ENCODE measurements at places on chromosomes 1 and 21.

DNA sequence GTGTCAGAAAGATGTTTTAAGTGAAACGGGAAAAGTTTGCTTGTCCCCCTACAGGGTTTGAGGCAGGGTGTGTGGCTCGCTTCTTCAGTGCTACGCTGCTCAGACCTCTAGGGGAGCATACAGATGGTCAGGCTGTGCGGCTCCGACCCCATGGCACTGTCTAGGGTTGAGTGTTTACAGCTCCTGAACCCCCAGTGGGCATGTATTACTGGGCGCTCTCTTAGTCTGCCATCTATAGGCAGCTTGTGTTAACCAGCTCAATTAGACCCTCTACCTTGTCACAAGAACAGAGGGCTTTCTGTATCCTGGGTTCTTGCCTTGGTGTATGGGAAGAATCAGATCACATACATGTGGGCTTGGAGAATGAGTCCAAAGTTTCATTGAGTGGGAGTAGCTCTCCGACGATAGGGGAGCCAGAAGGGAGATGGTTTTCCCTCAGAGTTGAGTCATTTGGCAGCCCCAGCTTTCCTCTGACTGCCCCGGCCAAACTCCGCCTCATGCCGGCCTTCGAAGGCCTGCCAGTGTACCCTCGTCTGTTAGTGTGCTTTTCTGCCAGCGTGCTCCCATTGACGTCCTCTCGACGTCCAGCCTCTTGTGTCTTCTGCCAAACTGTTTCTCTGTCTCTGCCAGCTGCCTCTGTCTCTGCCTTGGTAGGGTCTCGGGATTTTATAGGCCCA is 38.6 kb upstream of the ADGRL4 start:
- no peak for DNase-seq

DNA sequence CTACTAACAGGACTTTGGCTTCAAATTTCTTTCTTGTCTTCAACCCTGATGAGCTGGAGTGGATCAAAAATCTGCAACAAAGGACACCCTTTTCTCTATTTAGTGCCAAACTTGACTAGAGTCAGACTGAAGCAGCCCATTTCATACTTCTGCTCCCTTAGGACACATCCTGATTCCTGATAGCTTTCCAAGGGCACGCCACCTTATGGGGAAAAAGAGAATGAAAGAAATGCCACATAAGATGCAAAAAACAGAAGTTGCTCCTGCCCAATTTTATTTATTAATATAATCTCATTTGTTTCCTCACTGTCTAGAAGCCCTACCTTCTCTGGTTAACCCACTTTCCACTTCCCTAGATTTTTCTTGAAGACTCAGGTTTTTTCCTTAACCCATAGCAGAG is 72.7 kb upstream of the NBPF4 start:
- peak; percentile 8 for DNase-seq

DNA sequence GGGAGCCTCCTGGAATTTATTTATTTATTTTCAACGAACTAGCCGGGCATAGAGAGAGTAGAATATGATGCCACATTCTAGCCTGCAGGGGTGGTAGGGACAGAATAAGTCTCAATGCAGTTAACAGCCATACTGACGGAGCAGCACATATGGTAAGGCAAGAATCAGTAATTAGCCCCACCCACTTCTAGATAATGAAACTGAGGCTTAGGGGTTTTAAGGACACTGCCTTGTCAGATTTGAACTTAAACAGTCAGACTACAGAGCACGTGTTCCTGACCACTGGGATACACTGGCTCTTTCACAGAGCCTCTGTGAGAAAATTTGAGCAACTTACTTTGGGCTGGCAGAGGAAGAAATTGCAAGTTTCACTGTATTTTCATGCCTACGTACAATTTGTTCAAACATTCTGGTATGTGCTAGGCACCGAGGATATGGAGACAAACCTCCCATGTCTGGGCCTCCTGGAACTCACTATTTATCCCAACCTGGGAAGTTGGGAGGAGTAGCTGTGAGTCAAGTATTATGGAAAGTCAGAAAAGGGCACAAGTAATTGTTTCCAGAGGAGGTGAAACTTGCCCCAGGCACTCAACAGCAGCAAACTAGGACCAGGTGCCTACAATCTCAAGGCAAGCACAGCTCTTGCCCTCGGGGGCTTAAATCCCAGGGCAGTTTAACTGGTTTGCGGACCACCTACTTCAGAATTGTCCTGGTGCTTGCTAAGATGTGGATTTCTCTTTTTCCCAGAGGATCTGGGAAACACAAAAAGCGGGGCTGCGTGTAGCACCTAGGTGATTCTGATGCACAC is 1.6 kb upstream of the CLIC4 start:
- DNase-seq = peak; percentile 63

- peak; percentile 62 for DNase-seq
Observed at GRCh38 chr1:11157867-11158266, 31.3 kb upstream of the ANGPTL7 start.

- DNase-seq = no peak
Observed at GRCh38 chr1:165047994-165048393, 308.5 kb downstream of the LMX1A start.

- no peak for DNase-seq
Observed at GRCh38 chr21:38931291-38931690, 125.6 kb downstream of the ETS2 start.

DNA sequence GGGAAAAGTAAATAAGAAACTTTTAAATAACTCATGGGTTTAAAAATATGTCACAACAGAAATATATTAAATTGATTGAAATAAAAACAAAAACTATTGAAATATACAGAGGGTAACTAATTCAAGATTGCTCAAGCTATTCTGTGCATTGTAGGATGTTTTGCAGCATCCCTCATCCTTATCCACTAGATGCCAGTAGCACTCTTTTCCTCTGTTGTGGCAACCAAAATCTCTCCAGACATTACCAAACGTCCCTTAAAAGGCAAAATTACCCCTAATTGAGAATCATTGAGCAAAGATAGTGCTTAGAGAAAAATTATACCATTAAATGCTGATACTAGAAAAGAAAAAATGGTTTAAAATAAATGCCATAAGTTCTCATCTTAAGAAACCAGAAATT is 682.6 kb downstream of the RWDD3 start:
- DNase-seq = peak; percentile 10

- no peak for DNase-seq
Observed at GRCh38 chr1:235504122-235504493, at the start of gene B3GALNT2. B3GALNT2 (minus strand) TSS chr1:235504452; CDS start chr1:235504252, 200 bp downstream.

DNA sequence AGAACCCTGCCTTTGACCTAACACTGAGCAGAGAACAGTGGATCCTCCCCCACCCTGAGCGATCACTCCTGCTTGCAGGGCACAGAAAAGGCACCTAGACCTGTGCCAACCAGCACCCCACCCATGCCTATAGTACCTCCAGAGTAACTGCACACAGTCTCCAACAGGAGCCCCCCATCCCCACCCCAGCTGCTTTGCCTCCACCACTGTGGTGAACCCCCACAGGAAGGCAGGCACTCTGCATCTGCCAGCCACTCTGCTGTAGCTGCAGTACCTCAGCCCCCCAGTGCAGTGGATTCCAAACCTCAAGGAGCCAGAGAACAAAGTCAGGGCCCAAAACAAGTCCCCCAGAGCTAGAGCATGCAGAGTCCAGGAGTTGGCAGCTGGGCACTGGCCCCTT is 10.7 kb downstream of the SPATC1L start:
- DNase-seq = no peak

- DNase-seq = peak; percentile 77
Observed at GRCh38 chr1:99737016-99737415, 29.4 kb downstream of the FRRS1 start.

- DNase-seq = no peak
Observed at GRCh38 chr21:16455526-16455925, 725.7 kb downstream of the USP25 start.

DNA sequence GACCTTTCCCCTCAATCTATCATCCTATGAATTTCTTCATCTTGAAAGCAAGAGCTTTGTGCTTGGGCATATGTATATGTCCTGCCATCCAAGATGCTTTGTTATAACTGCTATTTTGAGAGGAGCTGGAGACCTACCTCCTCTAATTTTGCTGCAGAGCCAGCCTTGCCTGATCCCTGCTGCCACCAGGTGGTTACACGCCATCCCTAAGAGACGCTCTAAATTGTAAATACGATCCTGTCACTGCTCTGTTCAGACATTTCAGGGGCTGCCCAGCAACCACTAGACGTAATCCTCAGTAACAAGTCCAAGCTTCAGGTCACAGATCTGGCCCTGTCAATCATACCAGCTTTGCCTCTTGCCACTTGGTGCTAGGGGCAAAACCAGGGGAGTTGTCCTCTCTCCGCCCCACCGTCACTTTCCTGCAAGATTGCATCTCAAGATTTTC is 32.9 kb downstream of the GPA33 start:
- peak; percentile 35 for DNase-seq

- peak; percentile 44 for DNase-seq
Observed at GRCh38 chr1:32334864-32335534, 1.0 kb downstream of the MARCKSL1 start.

- DNase-seq = peak; percentile 21
Observed at GRCh38 chr1:226912587-226913176, 27.4 kb upstream of the COQ8A start.

GRCh38 chr1:60895701-60896100 is 186.7 kb upstream of the NFIA start:
- DNase-seq = no peak

DNA sequence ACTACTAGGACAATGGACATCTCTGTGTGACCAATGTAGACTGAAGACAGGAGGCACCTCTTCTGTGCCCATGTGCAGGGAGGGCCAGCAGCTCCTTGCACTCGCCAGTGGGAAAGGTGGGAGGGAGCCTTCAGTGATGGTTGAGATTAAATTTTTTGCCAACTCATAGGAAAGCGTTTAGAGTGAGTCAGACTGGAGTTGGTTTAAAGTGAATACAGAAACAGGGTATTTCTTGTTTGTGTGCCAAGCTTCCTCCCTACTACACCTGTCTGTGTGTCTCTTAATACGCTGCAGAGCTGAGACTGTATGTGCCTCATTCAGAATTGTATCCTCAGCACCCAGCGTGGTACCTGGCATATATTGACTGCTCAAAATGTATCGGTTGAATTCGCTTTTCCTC is 13.5 kb upstream of the COL16A1 start:
- DNase-seq = no peak

- DNase-seq = no peak
Observed at GRCh38 chr1:115813727-115814126, 27.2 kb downstream of the NHLH2 start.

GRCh38 chr1:22750685-22751051 is 40.0 kb downstream of the EPHB2 start:
- no peak for DNase-seq

DNA sequence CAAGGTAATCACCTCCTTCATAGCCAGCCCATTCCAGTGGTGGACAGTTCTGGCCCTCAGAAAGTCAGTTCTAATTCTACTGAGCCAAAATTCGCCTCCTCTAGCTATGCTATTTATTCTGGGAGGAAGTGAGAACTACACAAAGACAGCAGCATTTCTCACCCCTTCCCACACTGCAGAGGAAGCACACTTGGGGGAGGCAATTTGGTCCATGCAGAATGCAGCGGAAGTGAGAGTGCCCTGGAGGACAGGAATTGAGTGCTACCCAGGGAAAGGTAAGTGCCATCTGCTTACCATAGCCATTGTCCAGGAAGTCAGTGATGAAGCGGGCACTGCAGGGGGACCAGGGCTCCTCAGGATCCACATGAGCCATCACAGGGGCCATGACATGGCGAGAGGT is 3.7 kb downstream of the ADAMTS4 start:
- no peak for DNase-seq

- DNase-seq = no peak
Observed at GRCh38 chr1:165342168-165342567, 14.3 kb downstream of the LMX1A start.

DNA sequence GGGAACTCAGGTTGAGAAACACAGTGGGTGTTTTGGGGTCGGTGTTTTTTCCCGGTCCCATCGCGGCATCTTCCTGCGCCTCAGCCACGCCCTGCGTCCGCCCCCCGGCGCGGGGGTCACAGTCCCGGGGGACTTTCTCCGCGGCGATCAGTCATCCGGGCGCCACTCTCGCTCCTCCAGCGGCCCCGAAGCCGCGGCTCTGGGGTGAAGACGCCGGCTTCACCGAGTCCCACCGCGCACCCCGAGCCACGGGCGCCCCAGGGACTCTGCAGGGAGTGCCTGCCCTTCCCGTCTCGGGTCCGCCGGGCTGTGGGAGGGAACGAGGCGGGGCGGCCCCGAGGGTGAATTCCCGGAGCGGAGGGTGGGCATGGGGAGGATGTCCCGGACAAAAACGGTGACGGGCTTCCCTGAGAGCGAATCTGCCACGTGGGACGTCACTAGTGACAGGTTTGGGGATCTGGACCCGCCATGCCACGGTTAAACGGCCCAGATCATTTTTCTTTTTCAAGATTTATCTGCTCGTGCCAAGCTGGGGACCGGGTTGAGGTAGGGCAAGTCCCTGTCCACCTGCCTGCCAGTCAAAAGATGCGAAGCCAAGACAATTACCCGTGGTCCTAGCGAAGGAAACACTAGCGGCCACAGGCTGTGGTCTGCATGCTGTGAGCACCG is 717 bp upstream of the BATF3 start:
- no peak for DNase-seq

GRCh38 chr1:66932291-66932690 is 7.5 kb downstream of the MIER1 start:
- no peak for DNase-seq

DNA sequence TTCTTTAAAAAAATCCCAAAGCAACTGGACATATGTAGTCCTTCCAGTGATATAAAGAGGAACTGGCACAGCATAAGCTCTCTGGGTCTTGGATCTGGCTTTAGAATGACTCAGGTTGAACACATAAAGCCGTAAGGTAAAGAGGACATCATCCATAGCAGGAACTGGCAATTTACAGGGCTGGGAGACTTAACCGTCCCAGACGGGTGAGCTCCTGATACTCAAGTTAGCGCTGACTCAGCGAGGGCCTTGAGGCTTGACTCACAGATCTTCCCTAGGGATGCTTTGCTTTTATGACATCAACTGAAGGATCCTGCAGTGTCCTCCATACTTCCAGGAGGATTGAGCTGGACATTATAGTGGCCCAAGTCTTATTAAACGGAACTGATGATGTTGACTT is 154.1 kb downstream of the CLIC6 start:
- DNase-seq = peak; percentile 63

GRCh38 chr1:3274972-3275371 is 179.5 kb upstream of the ARHGEF16 start:
- DNase-seq = no peak

- DNase-seq = peak; percentile 69
Observed at GRCh38 chr1:17045634-17046333, 8.0 kb downstream of the SDHB start.

DNA sequence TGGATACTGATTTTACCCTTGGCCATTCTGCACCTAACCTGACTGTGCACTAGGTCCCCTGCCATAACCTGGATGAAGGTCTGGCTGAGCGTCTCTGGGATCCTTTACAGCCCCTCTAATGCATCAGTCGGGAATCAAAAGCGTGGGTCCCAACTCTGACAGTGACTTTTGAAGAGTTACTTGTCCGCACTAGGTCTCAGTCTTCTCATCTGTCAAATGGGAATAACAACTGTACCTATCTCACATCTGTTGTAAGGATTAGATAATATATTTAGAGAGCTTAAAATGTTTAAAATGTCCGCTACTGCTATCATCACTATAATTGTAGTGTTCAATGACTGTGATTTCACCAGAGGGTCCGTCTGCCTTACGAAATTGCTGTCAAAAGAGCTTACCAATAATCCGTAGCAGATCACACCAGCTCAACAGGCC is 746 bp downstream of the TADA1 start:
- no peak for DNase-seq

GRCh38 chr1:169623132-169623926 is 6.6 kb downstream of the SELP start:
- no peak for DNase-seq

Data from fibroblast of upper back skin (primary cell).